Fibroblast of skin of left biceps (primary cell): ENCODE measurements at places on chromosomes 1 and 21.

DNA sequence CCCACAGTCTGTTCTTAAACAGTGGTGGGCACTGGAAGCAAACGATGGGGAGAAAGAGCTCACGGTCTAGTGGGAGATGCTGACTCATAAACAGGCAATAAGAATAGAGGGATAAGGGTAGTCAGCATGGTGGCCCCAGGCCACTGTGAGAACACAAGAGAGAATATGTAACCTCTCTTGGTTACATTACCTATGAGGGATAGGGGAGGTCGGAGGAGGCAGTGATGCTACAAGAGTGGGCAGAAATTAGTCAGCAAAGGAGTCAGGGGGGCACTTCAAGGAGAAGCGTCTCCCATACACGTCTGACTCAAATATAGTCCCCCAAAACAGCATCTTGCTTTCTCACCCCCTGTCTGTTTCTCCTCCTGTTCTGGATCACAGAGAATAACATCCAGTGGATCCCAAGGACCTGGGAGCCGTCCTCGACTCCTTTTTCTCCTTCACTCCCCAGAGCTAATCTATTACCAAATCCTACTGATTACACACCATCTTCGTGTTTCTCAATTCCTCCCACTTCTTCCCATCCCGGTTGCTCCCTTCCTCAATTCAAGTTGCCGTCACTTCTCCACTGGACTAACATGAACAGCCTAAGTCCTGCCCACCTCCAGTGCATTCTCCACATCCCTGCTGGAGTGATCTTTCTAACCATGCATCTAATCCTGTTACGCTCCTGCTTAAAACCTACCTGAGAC lies 2.1 kb downstream of the SLAMF8 start:
- DNase-seq, result no peak

DNA sequence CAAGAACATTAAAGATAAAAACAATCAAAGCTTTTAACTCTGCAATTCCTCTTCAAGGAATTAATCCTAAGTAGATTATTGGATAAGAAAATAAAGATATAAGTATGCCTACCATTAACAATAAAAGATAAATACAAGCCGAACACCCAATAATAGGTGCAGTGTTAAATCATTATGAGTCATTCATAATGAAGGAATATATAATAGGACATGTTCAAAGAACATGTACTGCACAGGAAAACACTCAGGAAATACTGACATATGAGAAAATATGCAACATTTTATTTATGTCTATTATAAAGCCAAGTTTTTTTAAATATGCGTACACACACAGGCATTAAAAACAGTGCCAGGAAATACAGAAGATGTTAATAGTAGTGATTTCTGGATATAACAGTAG lies 11.1 kb upstream of the EXO1 start:
- no peak for DNase-seq

DNA sequence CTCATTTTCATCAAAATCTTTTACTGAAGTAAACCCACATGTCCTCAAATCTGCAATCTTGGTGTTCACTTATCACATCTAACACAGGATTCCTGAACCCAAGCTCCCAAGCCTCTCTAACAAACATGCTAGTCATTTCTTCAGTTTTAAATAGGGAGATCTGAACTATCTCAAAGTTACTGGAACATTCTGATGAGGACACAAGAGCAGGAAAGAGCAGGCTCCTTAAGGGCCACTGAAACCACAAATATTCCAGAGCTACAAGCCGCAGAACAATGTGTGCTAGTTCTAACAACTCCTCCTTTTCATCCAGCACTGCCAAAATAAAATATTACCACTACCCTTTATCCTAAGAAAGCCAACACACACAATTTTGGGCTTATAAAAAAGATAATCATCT lies 38.9 kb downstream of the WARS2 start:
- peak; percentile 21 for DNase-seq

DNA sequence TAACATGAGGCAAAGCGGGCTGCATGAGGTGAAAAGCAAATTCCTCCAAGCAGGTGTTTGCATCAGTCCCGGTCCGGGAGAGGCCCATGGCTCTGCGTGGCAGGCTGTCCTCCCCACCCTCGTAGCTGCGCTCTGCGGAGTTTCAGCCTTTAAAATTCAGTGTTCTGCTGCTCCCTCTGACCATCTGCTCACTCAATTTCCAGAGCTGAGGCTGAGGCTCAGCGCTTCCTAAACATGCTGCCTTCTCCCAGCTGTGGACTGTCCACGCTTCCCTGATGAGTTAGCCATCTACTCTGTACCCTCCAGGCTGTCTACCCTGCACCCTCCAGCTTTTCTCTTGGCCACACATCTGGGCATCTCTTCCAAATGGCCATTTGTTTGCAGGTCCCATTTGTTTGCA lies 87.7 kb downstream of the KCNJ6 start:
- DNase-seq, result no peak

- no peak for DNase-seq
Measured at GRCh38 chr1:149915429-149916192, 2.0 kb downstream of the SV2A start.

DNA sequence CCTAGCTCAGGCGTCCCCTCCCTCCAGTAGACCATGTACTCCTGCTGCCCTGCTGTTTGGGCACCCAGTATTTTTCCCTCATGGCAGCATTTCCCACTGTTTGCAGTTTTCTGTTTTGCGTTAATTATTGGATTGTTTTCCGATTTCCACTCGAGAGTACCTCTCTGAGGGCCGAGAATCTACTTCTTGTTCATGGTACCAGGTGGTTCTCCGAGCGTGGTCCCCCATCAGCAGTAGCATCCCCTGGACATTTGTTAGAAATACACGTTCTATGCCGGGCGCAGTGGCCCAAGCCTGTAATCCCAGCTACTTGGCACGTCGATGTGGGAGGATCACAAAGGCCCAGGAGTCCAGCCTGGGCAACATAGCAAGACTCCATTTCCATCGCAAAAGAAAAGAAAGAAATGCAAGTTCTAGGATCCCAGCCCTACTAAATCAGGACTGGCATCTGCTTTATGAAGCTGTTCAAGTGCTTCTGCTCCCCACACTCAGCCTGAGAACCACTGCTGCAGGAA lies 690 bp downstream of the RRP1 start:
- DNase-seq, result no peak

GRCh38 chr1:101124405-101124804 lies 98.8 kb upstream of the DPH5 start:
- DNase-seq, result no peak
